ENCODE measurements at places on chromosomes 7 and 10. TPM values are rescaled to one million over a fixed set of nuclear protein-coding genes. Genes with fewer than 3 reads are reported as not detected.

DNA sequence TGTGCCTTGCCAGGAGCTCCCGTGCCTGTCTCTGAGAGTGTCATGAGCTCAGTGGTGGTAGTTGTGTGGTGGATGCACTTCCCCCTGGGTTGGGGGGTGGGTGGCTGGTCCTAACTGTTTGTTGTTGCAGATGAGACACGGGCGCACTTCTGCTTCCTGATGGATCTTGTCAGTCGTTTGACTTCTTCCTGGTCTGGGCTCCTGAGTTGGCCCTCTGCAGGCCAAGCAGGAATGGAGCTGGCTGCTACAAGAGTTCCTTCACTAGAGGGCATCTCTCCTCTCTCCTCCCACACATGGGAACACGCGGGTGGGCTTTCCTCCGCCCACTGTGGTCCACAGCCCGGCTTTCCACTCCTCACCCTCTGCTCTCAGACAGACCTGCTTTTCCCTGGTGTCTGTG is 82.0 kb downstream of the BMS1 start:
- DNase-seq, result peak; percentile 6

NANOS1 gene
- total RNA-seq, result 0.45 TPM

DNA sequence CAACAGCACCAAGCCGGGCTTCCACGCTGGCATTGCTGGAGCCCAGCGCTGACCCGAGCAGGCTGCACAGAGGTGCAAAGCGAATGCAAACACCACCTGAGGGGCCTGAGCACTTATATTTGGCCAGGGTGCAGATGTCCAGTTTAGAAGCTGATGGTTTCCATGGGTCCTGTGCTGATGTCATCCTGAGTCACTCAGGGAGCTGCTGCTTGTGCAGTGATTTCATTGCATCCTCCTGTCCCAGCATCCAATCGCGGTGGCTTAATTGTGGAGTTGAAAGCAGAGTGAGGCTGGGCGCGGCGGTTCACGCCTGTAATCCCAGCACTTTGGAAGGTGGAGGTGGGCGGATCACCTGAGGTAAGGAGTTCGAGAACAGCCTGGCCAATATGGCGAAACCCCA is 410.2 kb upstream of the KLF6 start:
- DNase-seq, result peak; percentile 56

DNA sequence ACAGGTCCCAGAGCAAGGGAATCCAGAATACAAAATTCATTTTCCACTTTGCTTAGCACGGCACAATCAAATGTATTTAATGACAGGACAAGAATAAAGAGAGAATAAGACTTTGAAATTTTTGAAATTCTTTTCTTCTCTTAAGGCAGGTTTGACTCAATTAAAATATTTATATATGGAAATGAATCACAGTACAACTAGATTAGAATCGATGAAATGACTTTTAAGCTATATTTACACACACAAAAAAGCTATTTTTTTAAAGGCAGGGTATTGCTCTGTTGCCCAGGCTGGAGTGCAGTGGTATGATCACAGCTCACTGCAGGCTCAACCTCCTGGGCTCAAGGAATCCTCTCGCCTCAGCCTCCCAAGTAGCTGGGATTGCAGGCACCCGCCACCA is 265.4 kb upstream of the SLC26A5 start:
- no peak for DNase-seq

PDZD7 gene
- 1.2 TPM for total RNA-seq

- no peak for DNase-seq
Measured at GRCh38 chr10:14328881-14329672, 1.6 kb downstream of the FRMD4A start.

- DNase-seq, result no peak
Measured at GRCh38 chr7:95899919-95900513, 127.7 kb downstream of the DYNC1I1 start.

LRGUK gene
- 0.23 TPM for total RNA-seq

DNA sequence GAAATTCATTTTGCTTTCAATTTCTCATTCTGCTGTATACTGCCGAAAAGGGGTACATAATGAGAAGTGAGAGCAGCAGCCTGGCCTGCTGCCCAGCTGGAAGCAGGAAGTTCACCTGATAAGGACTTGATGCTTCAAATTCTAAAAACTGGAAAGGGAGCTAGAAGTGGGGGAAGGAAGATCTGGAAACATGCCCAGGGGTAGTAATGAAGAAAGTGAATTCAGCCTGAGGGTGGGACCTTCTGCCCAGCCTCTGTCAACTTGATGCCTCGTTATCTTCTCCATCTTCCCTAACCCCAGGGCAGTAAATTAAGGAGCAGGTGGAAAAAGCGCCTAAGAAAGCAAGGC is 69.4 kb downstream of the ARMH3 start:
- DNase-seq, result no peak

DNA sequence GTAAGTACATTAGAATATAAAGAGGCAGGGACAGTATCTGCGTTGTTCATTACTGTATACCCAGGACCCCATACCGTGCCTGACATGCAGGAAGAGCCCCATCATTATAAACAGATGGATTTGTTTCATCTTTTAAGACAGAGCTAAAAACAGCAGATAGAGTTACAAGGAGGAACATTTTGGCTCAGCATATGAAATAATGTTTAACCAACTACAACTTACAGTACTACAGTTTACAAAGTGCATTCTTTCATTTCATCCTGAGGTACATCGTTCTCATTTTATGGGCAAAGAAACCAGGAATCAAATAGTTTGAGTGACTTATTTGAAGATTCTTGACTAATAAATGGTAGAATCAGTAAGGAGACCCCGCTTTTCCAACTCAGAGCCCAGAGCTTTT is 38.1 kb upstream of the AGBL3 start:
- no peak for DNase-seq

DNA sequence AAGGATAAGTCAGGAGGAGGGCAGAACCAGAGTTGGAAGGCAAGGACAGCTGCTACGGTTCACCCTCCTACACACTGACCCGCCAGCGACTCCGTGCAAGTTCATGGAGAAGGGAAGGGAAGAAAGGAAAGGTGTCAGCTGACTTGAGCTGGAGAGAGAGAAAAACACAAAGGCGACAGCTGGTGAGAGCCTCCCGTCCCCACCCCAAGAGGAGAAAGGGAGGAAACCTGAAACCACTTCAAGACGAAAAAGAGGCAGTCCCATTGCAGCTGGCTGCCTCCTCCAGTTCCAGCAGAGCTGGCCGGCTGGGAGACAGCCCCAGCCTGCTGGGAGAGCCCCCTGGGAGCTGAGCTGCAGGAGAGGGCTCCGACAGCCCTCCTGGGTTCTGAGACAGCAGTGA is 75.2 kb downstream of the PARD3 start:
- peak; percentile 98 for DNase-seq

GRCh38 chr7:136030867-136031318 is 53.7 kb upstream of the MTPN start:
- DNase-seq, result no peak

TDRD1 gene
- total RNA-seq, result 0.06 TPM

DNA sequence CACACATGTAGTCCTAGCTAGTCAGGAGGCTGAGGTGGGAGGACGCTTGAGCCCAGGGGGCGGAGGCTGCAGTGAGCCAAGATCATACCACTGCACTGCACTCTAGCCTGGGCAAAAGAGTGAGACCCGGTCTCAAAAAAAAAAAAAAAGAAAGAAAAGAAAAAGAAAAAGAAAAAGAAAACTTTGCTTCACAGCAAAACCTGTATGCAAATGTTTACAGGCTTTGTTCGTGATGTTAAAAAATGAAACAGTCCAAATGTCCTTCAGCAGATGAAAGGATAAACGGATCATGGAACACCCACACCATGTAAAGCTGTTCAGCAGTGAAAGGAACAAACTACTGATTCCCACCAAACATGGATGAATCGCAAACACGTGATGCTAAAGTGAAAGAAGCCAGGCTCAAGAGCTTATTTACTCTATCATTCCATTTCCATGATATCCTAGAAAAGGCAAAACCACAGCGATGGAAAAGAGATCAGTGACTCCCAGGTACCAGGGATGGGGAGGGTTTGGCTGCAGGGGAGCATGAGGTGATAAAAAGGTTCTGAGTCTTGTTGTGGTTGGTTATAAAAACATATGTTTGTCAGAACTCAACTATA is 15.1 kb downstream of the LRRC20 start:
- peak; percentile 74 for DNase-seq

C7orf33 gene
- total RNA-seq, result not detected

DNA sequence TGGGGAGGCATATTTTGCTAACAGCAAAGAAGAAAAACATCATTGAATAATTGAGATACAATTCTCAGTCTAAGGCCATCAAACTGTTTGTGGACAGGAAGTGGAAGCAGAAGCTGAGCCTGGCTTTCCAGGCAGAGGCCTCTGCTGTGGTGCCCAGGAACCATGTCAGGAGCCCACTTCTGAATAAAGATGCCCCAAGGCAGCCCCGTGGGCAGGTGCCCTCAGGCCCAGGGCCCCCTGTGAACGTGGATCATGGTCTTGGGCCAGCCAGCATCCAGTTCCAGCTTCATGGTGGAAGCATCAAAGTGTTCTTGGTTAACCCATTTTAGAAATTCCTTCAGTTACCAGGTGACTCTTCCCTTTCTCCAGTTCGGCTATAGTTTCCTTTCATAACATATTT is 346.8 kb downstream of the PTPRN2 start:
- no peak for DNase-seq

DNA sequence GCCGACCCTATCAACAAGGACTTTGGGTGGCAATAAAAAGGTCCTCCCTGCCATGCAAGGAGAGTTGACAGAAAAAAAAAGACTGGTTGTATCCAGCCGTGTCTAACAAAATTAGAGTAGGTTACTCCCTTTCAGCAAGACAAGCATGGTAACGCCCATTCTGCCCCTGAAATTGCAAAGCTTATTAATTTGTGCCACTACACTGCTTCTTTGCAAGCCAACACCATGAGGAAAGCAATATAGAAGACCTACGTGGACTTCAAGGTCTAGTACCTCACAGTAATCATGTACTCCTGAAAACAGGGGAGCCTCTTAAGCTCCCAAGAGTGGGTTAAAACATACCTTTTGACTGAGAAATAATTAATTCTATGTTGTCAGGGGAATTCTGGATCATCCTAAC is 90.3 kb downstream of the FRMPD2 start:
- no peak for DNase-seq

DNA sequence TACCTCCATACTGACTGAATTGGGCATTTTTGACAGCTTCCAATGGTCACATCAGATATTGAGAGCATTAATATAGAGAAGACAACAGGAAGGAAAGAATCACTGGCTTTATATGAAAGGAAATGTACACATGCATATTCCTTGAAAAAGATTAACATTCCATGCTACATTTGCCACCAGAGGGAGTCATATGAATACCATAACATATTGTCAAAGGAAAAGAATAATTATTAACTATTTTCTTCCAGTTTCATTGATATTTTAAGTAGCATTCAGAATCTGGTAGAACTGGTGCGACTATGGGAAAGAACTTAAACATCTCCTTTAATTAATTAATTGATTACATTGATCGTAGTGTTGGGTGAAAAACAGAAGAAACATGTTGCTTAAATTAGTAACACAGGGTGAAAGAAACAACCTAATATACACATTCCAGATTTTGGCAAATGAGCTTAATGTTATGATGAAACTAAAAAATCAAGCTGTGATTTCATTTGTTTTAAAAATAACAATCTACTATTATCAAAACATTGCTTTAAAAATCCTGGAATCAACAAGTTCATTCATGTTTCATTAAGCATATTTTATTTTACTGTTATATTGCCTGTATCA is 71.5 kb downstream of the GPR85 start:
- peak; percentile 57 for DNase-seq

DNAJC12 gene
- 9.4 TPM for total RNA-seq

SEMA3A gene
- total RNA-seq, result 14.7 TPM

ANKRD30A gene
- total RNA-seq, result not detected

- DNase-seq, result no peak
Measured at GRCh38 chr10:10208196-10208595, 809.5 kb upstream of the CELF2 start.

- DNase-seq, result no peak
Measured at GRCh38 chr10:36683421-36683820, 442.0 kb upstream of the ANKRD30A start.

All from LHCN-M2 (cell line).